SJSA1 (cell line): ENCODE measurements at places on chromosomes 1 and 21. TPM values are rescaled to one million over a fixed set of nuclear protein-coding genes. Genes with fewer than 3 reads are reported as not detected.

The RNU1-1 gene
- under 0.01 and 294 TPM in 2 replicates for total RNA-seq

The GSTM1 gene
- total RNA-seq, result 19.0 and 26.8 TPM in 2 replicates

The C1orf115 gene
- 2.5 and 3.6 TPM in 2 replicates for total RNA-seq

The KDM1A gene
- 110 and 116 TPM in 2 replicates for total RNA-seq

- no peak for DNase-seq
Observed at GRCh38 chr1:231893400-231894102, 267.0 kb downstream of the DISC1 start.

- DNase-seq, result no peak
Observed at GRCh38 chr1:73673971-73674370, 524.0 kb downstream of the LRRIQ3 start.

The PLEKHN1 gene
- 0.34 TPM in 1 of 2 replicates, not detected in the other for total RNA-seq

DNA sequence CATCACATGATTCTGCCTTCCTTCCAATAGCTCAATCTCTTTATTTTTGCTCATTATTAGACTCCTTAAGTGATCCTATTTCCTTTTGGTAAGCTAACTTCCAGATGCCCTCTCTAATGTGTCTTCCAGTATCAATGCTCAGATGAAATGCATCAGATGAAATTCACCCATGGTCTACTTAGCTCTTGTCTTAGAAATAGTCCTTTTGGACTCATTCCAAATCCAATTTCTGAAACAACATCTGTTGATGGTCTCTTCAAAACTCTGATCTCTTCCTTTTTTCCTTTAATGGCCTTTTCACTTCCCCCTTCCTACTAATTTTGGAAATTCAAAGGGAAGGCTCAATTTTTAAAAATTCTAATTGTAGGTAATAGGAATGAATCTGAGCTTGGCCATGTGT lies 81.1 kb upstream of the GREM2 start:
- no peak for DNase-seq

DNA sequence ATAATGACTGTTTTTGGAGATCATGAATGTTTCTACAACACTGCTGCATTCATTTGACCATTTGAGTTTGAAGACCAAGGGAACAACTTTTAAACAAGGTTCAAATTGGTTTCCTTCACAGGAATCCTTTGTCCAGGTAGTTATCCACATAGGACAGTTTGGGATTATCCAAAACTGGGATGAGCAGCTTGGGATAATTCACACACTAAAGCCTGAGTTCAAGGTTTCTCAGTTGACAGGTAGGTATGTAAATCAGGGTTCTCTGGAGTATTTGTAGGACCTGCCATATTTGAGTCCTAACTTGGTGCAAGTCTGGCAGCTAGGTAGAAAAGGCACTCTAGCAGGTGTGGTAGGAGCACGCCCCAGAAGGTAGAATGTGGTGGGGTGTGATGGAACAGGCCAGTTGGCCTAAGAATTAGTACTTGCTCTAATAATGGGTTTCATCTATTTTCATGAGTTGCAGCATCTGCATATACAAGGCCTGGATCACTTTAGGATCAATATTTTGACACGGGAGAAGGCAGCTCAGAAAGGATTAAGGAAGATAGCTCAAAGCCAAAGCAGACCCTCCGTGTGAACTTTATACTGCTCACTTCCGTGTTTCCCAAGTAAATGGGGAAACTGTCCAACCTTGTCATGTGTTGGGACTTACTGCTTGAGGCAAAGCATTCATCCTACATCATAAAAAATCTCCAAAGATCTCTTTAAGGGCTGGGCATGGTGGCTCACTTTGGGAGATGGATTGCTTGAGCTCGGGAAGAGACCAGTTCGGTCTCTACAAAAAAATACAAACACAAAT lies 14.1 kb upstream of the RAB42 start:
- no peak for DNase-seq

The AQP10 gene
- not detected in 2 replicates for total RNA-seq

The FAM110D gene
- not detected in 2 replicates for total RNA-seq

The PRAMEF27 gene
- not detected in 2 replicates for total RNA-seq
